ENCODE measurements at places on chromosomes 6 and 20. TPM values are rescaled to one million over a fixed set of nuclear protein-coding genes. Genes with fewer than 3 reads are reported as not detected.

NNAT gene
- polyA plus RNA-seq = not detected

PPP1R3D gene
- polyA plus RNA-seq = 1.2 TPM

WFDC10B gene
- polyA plus RNA-seq = not detected

GPX5 gene
- not detected for polyA plus RNA-seq

TREML2 gene
- 51.1 TPM for polyA plus RNA-seq

PNRC1 gene
- polyA plus RNA-seq = 158 TPM

DNA sequence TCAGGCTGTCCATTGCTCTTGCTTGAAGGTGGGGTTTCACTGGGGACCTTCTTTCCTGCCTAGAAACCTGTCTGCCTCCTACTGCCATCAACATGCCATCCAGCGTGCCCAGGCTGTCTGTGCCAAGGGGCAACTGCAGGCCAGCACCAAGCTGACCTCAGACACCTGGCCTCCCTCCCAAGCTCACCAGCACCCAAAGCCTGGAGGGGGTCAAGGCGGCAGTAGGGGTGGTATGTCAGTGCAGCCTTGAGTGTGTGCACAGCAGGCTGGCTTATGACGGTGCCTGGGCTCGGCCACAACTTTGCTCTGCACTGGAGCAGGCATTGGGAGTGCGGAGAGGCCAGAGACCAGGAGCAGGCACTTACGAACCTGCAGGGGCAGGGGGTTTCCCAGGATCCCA lies 149.0 kb downstream of the EYS start:
- no peaks in the 10 kb centered on the region for H3K36me3 ChIP-seq
- DNase-seq = no peak
- no peaks in the 10 kb centered on the region for H3K27me3 ChIP-seq
- H3K4me1 ChIP-seq = no peaks in the 10 kb centered on the region
- no peak overlapping the region for H3K4me3 ChIP-seq

- H3K27me3 ChIP-seq = peaks cover 5% of the 10 kb centered on the region
- no peaks in the 10 kb centered on the region for H3K36me3 ChIP-seq
- H3K4me1 ChIP-seq = no peaks in the 10 kb centered on the region
- no peak overlapping the region for H3K27ac ChIP-seq
- no peak overlapping the region for H3K4me3 ChIP-seq
- DNase-seq = no peak
Observed at GRCh38 chr6:112330071-112330878, 16.9 kb upstream of the RFPL4B start.

- no peaks in the 10 kb centered on the region for H3K36me3 ChIP-seq
- no peak overlapping the region for H3K27ac ChIP-seq
- no peaks in the 10 kb centered on the region for H3K27me3 ChIP-seq
- H3K4me1 ChIP-seq = no peaks in the 10 kb centered on the region
Observed at GRCh38 chr6:3325210-3325609, 66.5 kb downstream of the PSMG4 start.

- DNase-seq = no peak
- no peaks in the 10 kb centered on the region for H3K36me3 ChIP-seq
- no peaks in the 10 kb centered on the region for H3K4me1 ChIP-seq
- H3K27me3 ChIP-seq = no peaks in the 10 kb centered on the region
Observed at GRCh38 chr6:2363211-2363610, 117.8 kb upstream of the GMDS start.

DNA sequence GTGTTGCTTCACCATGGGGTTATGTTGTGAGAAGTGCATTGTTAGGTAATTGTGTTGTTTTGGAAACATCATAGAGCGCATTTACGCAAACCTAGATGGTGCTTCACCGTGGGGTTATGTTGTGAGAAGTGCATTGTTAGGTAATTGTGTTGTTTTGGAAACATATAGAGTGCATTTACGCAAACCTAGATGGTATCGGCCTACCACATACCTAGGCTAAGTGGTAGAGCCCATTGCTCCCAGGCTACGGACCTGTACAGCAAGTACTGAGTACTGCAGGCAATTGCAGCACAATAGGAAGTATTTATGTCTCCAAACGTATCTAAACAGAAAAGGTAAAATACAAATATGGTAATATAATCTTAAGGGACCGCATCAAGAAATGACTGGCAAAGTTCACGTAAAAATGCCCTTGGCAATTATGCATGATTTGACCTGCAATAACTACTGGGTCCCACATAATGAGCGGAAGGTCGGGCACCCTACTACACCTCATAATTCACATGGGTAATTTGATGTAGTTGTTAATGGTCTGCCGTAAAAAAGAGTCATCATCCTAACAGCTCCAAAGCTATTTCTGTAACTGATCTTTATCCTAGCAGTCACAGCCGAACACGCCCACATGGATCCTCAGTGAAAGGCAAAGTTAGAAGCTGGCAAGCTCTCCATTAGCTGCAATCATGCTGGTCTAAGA lies 76.0 kb downstream of the RSPH3 start:
- H3K27me3 ChIP-seq = no peaks in the 10 kb centered on the region
- H3K27ac ChIP-seq = no peak overlapping the region
- H3K4me3 ChIP-seq = no peak overlapping the region
- H3K4me1 ChIP-seq = no peaks in the 10 kb centered on the region
- H3K36me3 ChIP-seq = no peaks in the 10 kb centered on the region

GRCh38 chr20:16036331-16036730 lies 536.9 kb downstream of the KIF16B start:
- no peak for DNase-seq
- no peaks in the 10 kb centered on the region for H3K27me3 ChIP-seq
- no peak overlapping the region for H3K27ac ChIP-seq
- H3K4me1 ChIP-seq = peaks cover 35% of the 10 kb centered on the region
- H3K4me3 ChIP-seq = no peak overlapping the region

- no peaks in the 10 kb centered on the region for H3K27me3 ChIP-seq
- H3K4me1 ChIP-seq = no peaks in the 10 kb centered on the region
- no peak overlapping the region for H3K27ac ChIP-seq
- no peak overlapping the region for H3K4me3 ChIP-seq
Observed at GRCh38 chr6:92790381-92790780, 629.0 kb downstream of the EPHA7 start.

DNA sequence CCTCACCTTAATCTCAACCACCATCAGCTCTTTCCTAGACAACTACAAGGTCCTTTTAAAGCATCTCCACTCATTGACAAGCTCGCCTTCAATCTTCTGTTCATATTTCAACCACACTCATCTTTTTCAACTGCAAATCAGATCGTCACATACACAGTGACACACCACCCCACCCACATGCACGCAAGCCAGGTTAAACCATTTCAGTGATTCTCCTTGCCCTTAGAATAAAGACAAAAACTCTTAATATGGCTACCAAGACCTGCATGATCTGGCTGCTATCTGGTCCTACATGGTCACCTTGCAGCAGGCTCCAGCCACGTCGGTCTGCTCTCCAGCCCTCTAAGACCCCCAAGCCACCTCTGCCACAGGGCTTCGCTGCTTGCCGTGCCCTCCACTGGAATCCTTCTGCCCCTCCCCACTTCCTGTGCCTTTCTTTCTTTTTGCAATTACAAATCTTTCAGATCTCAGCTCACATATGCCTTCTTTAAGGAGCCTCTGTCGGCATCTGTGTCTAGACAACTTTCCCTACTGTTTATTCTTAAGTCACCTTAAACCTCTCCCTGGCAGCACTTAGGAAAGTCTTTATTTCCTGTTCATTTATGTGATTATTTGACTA lies 507.3 kb upstream of the ARID1B start:
- no peaks in the 10 kb centered on the region for H3K27me3 ChIP-seq
- no peaks in the 10 kb centered on the region for H3K36me3 ChIP-seq
- H3K4me3 ChIP-seq = no peak overlapping the region
- no peak for DNase-seq
- H3K4me1 ChIP-seq = peaks cover 6% of the 10 kb centered on the region

- H3K27me3 ChIP-seq = peaks cover 4% of the 10 kb centered on the region
- peaks cover 5% of the 10 kb centered on the region for H3K36me3 ChIP-seq
- peak within 1 kb of the TSS; percentile 63 for H3K4me3 ChIP-seq
- peaks cover 7% of the 10 kb centered on the region for H3K4me1 ChIP-seq
Observed at GRCh38 chr6:43455531-43456428, at the start of gene DLK2. Gene DLK2 (minus strand): TSS chr6:43455548. CDS start chr6:43454825, 723 bp downstream.

- peaks cover 8% of the 10 kb centered on the region for H3K36me3 ChIP-seq
- no peaks in the 10 kb centered on the region for H3K27me3 ChIP-seq
- H3K4me1 ChIP-seq = peaks cover 17% of the 10 kb centered on the region
Observed at GRCh38 chr6:26284537-26285142, 80.4 kb upstream of the BTN3A2 start.

DNA sequence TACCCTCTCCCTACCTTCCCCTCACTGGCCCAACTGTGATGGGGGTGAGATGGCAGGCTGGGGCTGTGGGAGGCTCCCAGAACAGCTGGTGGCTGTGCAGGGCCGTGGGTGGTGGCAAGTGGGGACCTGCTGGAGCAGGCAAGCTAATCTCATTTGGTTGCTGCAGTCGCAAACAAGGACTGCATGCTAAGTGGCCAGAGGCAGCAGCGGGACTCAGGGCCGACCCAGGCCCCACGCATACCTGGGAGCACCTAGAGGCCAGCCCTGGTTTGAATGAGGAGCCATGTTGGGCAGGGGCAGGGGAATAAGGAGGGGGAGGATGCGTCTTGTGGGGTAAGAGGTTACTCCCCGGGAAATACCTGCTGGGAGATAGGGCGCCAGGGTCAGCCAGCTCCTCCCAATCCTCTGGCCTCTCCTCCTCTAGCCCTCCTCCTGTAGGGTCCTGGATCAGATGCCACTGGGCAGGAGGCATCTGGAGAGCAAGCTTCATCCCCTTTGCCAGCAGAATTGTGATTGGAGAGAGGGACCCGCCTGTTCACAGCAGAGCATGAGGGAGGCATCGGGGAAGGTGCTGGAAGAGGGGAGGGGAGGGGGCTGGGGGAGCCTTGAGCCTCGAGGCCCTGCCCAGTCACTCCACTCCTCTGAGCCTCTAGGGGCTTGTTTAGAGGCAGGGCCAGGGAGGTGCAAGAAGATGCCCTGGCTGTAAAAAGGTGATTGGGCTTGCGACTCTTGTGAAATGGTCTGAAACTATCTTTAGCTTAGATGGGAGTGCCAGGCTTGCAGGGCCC lies 24.3 kb upstream of the CDH22 start:
- no peaks in the 10 kb centered on the region for H3K36me3 ChIP-seq
- DNase-seq = no peak
- H3K4me3 ChIP-seq = no peak overlapping the region
- no peaks in the 10 kb centered on the region for H3K4me1 ChIP-seq

DNA sequence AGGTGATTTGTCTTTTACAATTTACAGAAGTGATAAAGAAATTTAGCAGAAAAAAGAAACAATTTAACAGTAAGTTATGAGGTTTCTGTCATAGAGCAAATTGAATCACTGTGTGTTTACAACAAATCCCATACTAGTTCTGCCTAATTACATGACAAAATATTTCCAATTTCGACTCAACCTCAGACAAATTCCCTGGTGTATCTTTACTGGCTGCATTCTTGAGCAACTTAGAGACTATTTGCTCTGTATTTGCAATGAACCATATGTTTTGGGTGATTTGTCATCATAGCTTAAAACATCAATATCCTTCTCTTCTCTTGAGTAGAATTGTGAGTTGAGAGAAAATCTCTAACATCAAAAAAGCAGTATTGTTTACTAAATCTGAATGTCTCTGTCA lies 128.7 kb downstream of the SIM1 start:
- no peaks in the 10 kb centered on the region for H3K27me3 ChIP-seq
- DNase-seq = no peak
- no peak overlapping the region for H3K4me3 ChIP-seq
- no peaks in the 10 kb centered on the region for H3K36me3 ChIP-seq
- no peak overlapping the region for H3K27ac ChIP-seq

DNA sequence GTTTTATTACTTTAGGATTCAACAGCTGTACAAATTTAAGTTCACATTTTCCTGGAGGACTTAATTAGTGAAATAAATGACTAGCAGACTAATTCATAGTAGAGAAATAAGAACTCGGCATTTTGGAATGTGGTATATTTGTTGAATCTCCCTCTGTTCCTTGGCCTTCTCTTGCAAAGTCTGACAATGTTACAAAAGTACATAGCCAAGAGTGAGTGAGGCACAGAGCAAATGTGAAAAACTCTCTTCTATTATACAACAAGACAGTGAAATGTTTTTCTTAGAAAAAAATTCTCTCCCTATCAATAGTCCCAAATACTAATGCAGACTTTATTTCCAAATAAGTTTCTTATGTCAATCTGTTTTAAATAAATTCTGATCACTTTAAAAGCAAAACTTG lies 44.2 kb upstream of the TCF21 start:
- H3K27ac ChIP-seq = no peak overlapping the region
- DNase-seq = no peak
- H3K27me3 ChIP-seq = peaks cover 1% of the 10 kb centered on the region
- H3K4me3 ChIP-seq = no peak overlapping the region

- H3K4me1 ChIP-seq = no peaks in the 10 kb centered on the region
- H3K36me3 ChIP-seq = no peaks in the 10 kb centered on the region
- no peak overlapping the region for H3K27ac ChIP-seq
- no peak for DNase-seq
- H3K27me3 ChIP-seq = no peaks in the 10 kb centered on the region
Observed at GRCh38 chr6:169048865-169049205, 204.8 kb downstream of the THBS2 start.

- DNase-seq = no peak
- no peaks in the 10 kb centered on the region for H3K27me3 ChIP-seq
- H3K4me1 ChIP-seq = peaks cover 7% of the 10 kb centered on the region
Observed at GRCh38 chr6:6915813-6916547, 191.8 kb upstream of the RREB1 start.

DNA sequence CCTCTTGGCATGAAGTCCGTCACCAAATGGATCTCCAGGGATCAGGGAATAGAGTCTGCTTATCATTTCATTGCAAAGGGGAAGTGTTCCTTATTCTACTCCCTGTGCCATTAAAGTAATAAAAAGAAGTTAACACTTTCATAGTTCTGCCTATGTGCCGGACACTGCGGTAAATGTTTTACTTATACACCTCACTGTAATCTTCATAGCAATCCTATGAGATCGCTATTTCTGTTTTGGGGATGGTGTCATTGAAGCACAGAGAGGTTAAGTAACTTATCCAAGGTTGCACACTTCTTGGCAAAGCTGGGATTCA lies 177.7 kb downstream of the TSHZ2 start:
- no peaks in the 10 kb centered on the region for H3K4me1 ChIP-seq
- no peak for DNase-seq
- no peaks in the 10 kb centered on the region for H3K36me3 ChIP-seq

DNA sequence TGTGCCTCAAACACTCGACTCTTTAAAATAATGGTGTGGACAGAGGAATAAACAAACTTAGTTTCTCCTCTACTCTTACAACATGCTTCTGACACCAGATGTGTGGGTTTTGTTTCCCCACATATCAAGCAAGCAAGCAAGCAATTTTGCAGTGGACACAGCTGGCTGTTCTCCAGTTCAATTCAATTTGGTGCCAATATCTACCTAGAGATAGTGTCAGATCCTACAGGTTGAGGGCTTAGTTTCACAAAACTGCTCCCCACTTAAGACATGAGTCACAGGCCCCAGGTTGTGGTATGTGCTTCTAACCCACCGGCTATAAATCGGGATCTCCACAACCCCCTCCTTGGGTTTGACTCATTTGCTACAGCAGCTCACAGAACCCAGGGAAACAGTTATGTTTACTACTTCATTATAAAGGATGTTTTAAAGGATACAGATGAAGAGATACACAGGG lies 131.4 kb upstream of the TRAF3IP2 start:
- H3K27me3 ChIP-seq = no peaks in the 10 kb centered on the region
- H3K4me1 ChIP-seq = peaks cover 77% of the 10 kb centered on the region
- no peak overlapping the region for H3K4me3 ChIP-seq
- H3K27ac ChIP-seq = no peak overlapping the region
- DNase-seq = no peak

- no peaks in the 10 kb centered on the region for H3K4me1 ChIP-seq
- no peak overlapping the region for H3K27ac ChIP-seq
- peaks cover 5% of the 10 kb centered on the region for H3K36me3 ChIP-seq
- DNase-seq = no peak
- H3K27me3 ChIP-seq = no peaks in the 10 kb centered on the region
Observed at GRCh38 chr6:127972815-127973214, 72.0 kb upstream of the THEMIS start.
